GM04503 (cell line): ENCODE measurements at places on chromosomes 7 and 10.
A peak's percentile ranks its signal among the peaks of the same experiment; 100 is the strongest.

- no peak for DNase-seq
Measured at GRCh38 chr7:102979670-102980069, 66.9 kb downstream of the LRRC17 start.

- no peak for DNase-seq
Measured at GRCh38 chr10:56359837-56360236, 1.2 kb downstream of the ZWINT start.

GRCh38 chr10:84634636-84635035 lies 306.2 kb downstream of the CCSER2 start:
- DNase-seq, result no peak

DNA sequence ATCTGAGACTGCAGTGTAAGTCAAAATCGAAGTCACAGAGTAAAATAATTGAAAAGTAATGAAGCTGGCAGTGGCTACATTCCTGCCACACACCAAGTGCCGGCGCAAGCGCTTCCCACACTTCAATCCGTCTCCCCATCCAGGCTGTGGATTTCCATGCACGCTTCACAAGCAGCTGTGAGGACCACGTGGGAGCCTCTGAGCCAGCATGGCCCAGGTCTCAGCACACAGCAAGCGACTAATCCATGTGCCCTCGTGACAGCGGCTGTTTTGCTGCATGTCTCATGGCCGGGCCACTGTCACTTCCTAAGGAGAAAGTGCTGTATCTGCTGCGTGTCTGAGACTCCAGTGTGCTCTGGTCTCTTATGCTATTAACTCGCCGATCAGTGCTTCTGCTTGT lies 566.9 kb downstream of the DNAJB6 start:
- DNase-seq, result no peak

GRCh38 chr7:156514851-156515250 lies 125.7 kb upstream of the RNF32 start:
- no peak for DNase-seq

DNA sequence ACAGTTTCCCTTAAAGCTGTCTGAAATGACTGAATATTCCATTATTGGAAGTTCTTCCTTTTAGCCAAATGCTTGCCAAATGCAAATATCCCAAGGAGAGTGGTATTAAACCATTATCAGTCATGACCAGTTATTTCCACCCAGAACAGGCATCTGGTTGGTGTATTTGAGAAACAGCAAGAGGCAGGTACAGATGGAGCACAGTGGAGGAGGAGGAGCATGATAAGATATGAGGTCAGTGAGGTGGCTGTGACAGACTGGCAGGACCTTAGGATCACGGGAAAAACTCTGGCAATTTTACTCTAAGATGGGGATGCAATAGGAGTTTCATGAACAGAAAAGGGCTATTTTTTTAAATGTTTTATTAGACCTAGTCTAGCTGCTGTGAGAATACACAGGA lies 6.4 kb downstream of the HEPACAM2 start:
- DNase-seq, result no peak

DNA sequence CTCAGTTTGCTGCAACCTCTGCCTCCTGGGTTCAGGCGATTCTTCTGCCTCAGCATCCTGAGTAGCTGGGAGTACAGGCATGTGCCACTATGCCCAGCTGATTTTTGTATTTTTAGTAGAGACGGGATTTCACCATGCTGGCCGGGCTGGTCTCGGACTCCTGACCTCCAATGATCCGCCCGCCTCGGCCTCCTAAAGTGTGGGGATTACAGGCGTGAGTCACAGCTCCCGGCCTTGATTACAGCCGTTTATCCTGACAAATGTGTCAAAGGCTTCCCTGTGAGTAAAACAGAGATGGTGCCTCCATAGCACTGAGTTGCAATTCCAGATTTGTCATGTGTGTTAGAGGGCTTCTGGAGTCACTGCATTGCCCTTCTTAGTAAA lies 273.7 kb downstream of the CCDC3 start:
- no peak for DNase-seq

GRCh38 chr7:77524731-77525130 lies 12.4 kb upstream of the PTPN12 start:
- DNase-seq, result no peak

- no peak for DNase-seq
Measured at GRCh38 chr7:155972651-155973390, 160.6 kb upstream of the SHH start.

DNA sequence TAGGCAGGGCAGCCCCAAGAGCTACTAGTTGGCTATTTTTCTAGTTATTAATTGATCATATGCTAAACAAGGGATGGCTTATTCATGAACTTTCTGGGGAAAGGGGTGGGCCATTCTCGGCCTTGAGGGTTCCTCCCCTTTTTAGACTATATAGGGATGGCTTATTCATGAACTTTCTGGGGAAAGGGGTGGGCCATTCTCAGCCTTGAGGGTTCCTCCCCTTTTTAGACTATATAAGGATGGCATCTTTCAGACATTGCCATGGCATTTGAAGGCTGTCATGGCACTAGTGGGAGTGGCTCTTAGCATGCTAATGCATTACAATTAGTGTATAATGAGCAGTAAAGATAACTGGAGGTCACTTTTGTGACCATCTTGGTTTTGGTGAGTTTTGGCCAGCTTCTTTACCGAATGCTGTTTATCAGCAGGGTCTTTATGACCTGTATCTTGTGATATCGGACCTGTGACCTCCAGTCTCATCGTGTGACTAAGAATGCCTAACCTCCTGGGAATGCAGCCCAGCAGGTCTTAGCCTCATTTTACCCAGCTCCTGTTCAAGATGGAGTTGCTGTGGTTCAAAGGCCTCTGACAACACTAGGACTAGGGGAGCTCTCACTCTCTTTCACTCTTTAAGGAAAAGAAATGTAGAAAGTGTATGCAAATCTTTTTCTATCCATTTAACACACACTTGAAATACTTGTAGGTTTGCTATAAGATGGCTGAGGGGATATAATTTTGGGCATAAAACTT lies 7.8 kb downstream of the FHIP2A start:
- no peak for DNase-seq

DNA sequence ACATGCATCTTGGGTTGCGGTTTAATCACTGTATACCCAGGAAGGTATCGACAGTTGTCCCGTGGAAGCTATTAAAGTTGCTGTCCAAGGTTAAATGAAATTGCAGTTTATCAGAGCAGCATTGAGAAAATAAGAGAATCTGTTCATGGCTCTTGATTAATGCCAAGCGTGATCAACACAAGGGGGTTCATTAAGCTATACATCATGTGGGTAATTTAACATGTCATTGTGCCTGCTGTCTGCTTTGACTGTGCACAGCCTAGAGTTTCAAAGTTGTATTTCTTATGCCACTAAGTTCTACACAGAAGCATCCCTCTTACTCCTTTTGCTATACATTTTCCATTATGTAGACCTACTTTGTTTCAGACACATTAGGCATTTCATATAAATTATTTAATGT lies 74.8 kb upstream of the SP8 start:
- no peak for DNase-seq

DNA sequence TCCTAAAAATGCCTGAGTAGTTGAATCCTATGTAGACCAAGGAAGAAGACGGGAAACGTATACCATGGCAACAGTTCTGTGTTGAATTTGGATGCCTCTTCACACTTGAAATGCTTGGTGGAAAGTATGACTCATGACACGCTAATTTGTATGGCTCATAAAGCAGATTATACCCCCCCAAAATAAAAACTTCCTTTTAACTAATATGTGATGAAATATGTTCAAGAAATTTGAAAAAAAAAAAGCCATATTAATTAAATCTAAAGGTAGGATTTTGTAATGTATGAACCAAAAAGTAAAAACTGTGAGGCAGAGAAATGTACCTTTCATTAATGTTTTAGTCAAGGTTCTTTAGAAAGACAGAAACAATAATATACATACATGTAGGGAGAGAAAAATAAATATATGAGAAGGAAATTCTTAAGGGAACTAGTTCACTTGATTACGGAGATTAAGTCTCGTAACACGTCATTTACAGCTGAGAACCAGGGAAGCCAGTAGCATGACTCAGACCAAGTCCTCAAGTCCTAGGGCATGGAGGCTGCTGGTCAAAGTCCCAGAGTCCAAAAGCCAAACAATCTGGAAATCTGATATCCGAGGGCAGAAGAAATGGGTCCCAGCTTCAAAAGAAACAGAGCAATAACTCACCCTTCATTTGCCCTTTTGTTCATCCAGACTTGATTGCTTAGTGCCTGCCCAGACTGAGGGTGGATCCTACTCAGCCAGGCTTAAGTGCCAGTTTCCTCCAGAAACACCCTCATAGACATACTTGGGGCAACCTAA lies 485.1 kb downstream of the SEMA3D start:
- peak; percentile 72 for DNase-seq

GRCh38 chr7:88515301-88515700 lies 208.6 kb upstream of the STEAP4 start:
- DNase-seq, result no peak

- peak; percentile 70 for DNase-seq
Measured at GRCh38 chr7:32586291-32587221, 91.3 kb downstream of the AVL9 start.

GRCh38 chr10:18659819-18660535 lies 746 bp downstream of the ARL5B start:
- DNase-seq, result no peak

- no peak for DNase-seq
Measured at GRCh38 chr7:155625557-155625956, 18.9 kb upstream of the RBM33 start.

DNA sequence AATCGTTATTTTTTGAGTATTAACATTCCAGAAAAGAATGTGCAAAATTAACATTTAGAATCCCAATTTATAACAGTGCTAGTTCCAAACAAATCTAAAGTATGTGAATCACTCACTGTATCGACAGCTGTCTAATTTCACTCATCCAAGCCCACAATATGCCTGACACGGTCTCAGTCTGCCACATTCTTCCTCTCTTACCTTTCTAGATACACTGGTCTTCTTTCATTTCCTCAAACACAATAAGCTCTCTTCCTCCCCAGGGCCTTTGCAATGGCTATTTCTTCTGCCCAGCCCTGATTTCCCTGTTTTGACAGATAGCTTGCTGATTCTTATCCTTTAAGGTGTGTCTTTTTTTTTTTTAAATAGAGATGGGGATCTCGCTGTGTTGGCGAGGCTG lies 48.8 kb downstream of the UBE2H start:
- no peak for DNase-seq

GRCh38 chr10:116787053-116787659 lies 44.8 kb upstream of the HSPA12A start:
- DNase-seq, result no peak

DNA sequence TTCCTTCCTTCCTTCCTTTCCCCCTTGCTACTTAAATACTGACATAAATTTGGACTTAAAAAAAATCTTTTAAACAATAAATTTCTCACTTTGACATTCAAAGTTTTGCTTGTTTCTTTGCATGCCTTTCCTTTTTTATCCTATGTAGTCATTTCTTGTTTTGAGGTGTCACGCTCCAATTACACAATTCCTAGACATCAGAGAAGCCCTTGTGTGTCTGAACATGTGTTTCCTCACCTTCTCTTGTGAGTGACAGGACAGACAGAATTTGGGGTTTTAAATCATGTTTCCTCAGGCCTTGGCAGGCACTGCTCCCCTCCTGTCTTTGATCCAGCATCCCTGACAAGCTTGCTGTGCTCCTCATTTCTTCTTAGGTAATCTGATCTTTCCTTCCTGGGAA lies 91.3 kb downstream of the CYTH3 start:
- no peak for DNase-seq
